OCI-LY7 (cell line): ENCODE measurements at places on chromosomes 3 and 15.

DNA sequence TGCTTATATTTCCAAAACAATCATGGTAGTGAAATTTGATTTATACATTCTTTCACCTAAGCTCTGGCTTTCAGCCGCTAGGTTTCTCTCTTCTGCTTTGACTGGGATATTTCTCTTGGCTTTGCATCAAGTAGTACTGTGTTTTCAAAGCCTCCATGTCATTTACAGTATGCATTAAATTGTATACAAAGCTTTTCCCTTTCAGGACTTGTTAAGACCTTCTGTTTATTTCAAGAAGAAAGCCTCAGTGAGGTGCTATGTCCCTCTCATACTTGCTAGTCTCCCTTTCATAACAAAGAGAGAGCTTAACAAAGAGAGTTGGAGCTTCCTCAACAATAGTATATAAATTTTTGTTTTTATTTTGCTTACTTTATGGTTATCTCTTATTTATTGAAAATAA, 84.2 kb upstream of the SLC25A26 start:
- no peak for DNase-seq

DNA sequence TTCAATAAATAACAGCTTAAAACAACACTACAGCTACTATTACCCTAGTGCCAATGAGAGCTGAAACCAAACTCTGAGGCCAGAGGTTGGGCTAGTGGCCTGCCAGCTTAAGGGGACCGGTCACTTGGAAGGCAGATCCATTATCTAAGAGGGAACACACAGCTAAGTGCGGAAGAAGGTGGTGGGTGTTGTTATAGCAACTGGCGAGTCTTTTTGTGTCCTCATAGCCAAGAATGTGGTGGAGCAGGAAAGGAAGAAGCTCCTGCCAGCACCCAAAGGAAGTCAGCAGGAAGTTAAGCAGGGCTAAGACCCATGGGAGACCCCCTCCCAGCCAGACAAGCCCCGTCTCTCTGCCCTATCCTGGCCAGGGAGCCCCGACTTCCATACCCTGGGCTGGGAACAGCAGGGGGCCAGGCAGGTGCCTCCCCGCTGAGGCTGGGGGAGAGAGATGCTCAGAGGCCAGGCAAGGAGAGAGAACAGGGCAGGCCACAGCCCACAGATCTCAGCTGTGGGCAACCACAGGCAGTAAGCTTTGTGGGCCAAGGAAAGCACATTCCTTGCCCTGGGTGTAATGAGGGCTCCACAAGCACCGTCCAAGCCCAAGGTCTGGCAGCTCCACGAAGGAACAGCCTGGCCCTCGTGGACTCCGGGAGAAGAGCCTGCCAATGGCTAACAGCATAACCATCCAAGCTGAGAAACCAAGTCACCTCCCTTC, 34.0 kb upstream of the HRH1 start:
- DNase-seq, result no peak

DNA sequence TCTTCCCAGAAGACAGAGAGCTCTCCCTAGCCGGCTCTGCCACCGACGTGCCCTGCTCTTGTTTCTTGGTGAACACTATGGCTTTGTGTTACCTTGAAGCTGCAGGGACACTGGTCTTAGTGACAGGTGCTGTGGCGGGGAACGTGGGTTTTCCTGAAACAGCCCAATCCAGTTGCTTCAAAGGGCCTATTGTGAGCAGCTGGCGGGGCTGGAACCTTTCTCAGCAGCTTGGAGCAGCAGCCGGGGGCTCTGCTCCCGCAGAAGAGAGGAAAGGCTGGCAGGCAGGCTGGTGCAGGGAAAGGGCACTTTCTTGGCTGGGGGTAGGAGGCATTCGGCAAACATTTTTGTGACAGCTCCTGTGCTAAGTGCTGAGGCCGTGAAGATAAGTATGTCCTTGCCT, 12.8 kb downstream of the MYZAP start:
- DNase-seq, result no peak

DNA sequence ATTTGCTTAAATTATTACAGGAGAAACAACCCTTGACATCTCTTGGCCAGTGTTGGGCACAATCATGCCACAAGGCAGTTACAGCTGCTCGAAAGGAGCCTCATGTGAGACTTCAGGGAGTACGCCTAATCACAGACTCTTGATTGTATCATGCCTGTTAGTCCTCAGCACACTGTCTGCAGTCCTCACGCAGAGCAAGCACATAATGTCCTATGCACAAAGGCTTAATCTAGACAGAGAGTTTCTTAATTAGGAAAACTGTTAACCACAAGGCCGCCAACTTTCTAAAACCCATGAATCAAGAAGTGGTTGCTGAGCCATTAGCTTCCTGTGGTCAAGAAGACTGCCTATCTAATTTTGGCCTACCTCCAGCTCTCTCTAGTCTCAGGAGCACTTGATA, 172.0 kb downstream of the UNC13C start:
- no peak for DNase-seq

GRCh38 chr3:72343078-72343477, 505.2 kb downstream of the SHQ1 start:
- DNase-seq, result no peak

DNA sequence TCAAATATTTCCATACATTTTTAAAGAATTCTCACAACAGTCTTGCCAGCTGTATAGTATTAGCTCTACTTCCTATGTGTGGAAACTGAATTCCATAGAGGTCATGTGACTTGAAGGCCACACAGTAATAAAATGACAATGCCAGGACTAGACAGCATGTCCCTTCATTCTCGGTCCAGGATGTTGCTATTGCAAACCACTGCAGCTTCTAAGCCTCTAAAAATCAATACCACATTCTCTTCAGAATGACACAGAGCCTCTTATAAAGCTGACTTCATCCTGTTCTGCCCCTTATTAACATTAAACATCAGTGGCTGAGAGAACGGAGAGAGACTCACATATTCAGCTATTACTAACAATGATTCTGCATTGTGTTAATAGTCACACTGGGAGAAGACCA, 240.3 kb upstream of the PEX5L start:
- no peak for DNase-seq

DNA sequence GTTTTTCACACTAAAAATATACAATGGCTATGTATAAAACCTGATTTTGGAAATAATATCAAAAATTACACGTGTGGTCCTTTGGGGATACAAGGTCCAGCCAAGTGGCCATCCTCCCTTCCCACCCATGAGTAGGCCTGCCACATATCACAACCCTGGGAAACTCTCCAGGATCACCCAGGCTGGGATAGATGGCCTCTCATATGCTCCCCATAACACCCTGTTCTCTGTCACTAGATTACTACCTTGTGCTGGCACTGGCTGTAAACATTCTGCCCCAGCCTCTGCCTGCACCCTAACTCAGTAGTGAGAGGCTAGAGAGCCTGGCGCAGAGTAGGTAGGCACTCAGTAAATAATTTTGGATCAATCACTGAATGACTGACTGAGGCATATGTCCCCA, 52.1 kb downstream of the CLDN18 start:
- DNase-seq, result no peak

- DNase-seq, result no peak
Measured at GRCh38 chr15:68704496-68705021, 116.1 kb downstream of the ANP32A start.

DNA sequence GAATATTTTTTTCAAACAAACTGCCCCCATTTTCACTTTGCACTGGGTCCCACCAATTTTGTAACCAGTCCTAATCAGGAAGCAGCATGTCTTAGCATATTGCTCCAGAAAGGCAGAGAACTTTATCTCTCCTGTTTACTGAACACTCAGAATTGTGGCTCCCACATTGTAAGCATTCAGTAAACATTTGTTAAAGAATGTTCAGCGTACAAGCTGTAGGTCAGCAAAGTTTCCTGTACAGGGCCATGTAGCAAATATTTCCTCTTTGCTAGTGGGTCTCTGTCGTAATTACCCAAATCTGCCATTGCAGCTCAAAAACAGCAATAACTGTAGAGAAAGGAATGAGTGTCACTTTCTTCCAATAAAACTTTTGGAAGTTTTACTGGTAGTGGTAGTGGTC, 393.3 kb downstream of the GRM7 start:
- DNase-seq, result no peak

GRCh38 chr3:11660242-11660641, 16.5 kb upstream of the VGLL4 start:
- no peak for DNase-seq

DNA sequence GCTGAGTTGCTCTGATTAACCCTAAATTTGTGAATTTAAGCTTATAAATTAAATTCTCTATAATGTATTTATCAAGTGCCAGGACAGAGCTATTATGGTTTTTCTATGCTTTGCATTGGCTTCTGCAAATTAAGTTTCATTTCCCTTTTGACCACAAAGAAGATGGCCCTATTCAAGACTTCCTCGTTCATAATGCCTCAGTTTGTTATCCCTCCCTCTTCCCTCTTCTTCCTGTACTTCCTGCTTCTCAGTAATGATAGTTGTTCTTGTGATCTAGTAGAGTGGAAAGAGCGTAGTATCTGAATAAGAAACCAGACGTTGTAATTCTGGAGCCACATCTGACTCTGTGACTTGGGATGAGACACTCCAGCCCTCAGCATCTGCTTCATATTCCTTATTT, 118.7 kb downstream of the CACNA1D start:
- DNase-seq, result peak; percentile 11

DNA sequence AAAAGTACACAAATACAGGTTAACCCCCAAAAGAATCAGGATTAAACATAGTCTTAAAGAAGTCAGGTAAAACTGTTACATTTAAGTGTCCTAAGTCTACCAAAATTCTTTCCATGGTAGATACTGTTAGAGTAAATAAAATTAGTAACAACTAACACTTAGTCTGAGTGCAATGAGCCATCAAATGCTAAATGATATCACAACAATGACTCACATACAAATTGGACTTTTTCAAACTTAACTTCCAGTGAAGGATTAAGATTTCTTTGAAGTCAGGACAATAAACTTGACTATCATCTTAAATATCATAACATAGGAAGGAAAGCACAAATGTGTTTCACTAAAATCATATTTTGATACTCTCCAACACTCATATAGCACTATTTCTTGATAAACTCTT, 43.9 kb downstream of the ZNF148 start:
- DNase-seq, result no peak

- no peak for DNase-seq
Measured at GRCh38 chr15:88871313-88871712, 24.0 kb downstream of the HAPLN3 start.

- no peak for DNase-seq
Measured at GRCh38 chr15:26893351-26894065, 26.6 kb downstream of the GABRA5 start.

GRCh38 chr3:98589331-98590036, 3.9 kb downstream of the CPOX start:
- no peak for DNase-seq

DNA sequence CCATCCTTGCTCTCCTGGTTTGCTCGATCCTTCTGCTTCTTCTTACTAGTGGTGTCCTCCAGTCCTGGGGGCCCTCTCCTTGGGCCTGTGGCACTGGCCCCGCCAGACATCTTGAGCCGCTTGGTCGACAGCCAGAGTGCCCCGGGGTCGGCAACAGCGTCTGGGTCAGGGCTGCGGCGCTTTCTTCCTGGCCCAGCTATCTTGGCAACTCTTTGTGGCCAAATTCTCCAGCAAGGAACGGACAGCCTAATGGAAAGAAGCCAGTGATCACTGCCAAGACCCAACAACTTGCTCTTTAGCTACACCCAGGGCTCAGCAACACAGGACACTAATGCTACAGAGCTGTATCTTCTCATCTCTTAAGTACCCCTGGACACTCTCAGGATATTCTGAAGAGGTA, 1.6 kb downstream of the USP19 start:
- no peak for DNase-seq

DNA sequence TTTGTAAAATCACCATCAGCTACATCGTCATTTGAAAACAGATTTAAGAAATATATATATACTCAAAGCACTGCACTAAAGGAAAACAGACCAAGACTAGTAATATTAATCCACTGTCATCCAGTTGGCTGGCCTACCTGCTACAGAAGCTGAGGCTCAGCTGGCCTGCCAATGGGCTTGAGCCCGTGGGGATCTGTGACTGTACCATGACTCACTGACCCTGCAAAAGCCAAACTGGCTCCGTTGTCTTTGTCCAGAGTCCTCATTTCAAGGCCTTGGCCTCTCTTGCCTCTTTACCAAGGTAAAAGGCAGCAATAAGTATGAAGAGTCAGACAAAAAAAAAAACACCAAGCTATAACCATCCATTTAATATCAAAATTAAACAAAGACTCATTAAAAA, 463.5 kb upstream of the RASGRP1 start:
- DNase-seq, result no peak

GRCh38 chr3:32405711-32406323, 14.2 kb downstream of the CMTM7 start:
- no peak for DNase-seq

- DNase-seq, result no peak
Measured at GRCh38 chr15:81619002-81619401, 245.0 kb upstream of the TMC3 start.

DNA sequence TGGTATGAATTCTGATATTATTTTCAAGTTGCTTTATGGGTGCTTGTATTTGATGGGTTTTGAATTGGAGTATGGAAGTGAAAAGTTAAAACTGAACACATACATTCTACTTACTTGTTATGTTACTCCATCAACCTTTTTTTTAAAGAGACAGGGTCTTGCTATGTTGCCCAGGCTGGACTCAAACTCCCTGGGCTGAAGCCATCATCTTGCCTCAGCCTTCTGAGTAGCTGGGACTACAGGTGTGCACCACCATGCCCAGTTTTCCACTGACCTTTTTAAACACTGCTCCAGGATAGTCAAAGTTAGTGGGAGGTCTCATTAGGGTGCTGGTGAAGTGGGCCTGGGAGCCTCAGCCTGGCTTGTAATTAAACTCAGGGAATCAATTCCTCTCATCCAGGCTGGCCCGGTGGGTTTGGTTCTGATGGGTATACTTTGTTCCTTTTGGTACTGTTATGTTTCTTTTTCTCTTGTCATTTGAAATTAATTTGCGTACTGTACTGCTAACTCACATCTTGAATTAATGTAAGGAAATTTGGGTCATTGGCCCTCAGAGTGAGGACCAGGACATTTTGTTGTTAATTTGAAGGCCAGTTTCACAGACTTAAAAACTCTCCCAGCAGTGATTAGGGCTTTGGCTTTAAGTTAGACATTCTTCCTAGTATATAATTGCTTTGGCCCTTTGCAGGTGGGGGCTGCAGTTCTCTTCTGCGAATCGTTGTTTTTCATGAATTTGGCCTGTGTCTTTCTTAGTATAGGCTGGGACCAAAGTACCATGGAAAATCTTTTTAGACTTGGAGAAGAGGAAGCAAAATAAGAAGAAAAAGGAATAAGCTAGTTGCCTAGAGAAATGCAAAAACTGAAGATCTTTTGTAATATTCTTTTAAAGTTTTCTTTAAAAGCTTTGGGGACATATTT, 66.9 kb downstream of the FNDC3B start:
- DNase-seq, result no peak

GRCh38 chr15:67468416-67468815, 52.5 kb upstream of the C15orf61 start:
- DNase-seq, result no peak

DNA sequence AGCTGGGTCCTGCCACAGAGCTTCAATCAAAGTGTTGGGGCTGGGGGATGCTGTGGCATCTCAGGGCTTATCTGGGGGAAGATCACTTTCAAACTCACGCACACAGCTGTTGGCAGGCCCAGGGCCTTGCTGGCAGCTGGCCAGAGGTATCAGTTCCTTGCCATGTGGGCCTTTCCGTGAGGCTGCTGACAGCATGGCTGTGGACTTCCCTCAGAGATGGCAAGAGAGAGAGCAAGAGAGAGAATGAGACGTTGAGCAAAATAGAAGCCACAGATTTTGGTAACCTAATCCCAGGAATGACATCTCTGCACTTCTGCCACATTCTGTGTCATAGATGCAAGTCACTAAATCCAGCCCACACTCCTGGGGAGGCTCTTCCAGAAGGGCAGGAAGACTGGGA, 91.0 kb downstream of the TPRG1 start:
- DNase-seq, result no peak

GRCh38 chr3:42894698-42895579, 11.0 kb upstream of the ZNF662 start:
- DNase-seq, result no peak

GRCh38 chr3:158617982-158618875, 26.1 kb upstream of the GFM1 start:
- DNase-seq, result peak; percentile 4
